Activated CD4-positive, alpha-beta T cell treated with anti-CD3 and anti-CD28 coated beads, Interleukin-2, amount 50 U/mL, for 1 hour (primary cell): ENCODE measurements at places on chromosomes 16 and 17.

- DNase-seq, result no peak
These were observed 3.2 kb downstream of the NLGN2 start for GRCh38 chr17:7410634-7411426.

DNA sequence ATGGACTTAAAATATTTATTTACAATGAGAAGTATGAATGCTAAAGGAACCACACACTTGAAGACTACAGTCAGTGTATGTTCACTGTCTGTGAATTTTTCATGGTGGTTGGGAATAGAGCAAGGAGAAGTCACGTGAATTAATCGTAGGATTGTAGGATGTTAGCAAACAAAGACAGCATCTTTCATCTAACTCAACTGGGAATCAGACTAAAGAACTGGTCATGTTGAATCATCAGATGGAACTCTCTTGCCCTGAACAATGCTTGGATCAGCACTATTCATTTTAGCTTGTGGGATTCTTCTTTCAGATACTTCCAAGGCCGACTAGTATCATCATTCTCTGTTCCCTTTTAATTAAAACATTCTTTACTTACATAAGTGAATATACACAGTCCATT, 18.1 kb downstream of the KCNJ2 start:
- no peak for DNase-seq

DNA sequence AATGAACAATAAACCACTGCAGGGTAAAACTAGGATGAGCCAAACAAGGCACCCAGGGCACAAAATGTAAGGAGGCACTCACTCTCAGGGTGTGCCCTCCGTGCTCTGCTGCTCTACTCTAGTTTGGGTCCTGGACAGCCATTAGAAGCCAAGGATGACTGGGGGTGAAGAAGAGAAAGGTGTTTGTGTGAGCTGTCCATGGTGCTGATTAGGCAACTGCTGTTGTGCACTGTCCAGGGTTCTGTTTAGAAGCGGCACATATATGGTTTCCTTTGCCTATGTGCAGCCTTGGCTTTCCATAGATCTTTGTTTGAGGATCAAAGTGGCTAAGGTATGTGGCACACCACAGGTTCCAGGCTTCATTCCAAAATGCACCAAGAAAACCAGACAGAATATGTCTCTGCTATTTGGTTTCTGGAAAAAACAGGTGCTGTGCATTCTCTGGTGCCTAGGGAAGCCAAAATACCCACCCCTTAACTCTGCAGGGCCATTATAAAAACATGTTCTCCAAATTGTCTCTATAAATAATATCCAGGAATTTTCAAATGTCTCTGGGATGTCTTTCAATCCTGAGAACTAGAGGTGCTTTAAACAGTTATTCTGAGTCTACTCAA, 123.5 kb downstream of the CBLN1 start:
- DNase-seq, result no peak

DNA sequence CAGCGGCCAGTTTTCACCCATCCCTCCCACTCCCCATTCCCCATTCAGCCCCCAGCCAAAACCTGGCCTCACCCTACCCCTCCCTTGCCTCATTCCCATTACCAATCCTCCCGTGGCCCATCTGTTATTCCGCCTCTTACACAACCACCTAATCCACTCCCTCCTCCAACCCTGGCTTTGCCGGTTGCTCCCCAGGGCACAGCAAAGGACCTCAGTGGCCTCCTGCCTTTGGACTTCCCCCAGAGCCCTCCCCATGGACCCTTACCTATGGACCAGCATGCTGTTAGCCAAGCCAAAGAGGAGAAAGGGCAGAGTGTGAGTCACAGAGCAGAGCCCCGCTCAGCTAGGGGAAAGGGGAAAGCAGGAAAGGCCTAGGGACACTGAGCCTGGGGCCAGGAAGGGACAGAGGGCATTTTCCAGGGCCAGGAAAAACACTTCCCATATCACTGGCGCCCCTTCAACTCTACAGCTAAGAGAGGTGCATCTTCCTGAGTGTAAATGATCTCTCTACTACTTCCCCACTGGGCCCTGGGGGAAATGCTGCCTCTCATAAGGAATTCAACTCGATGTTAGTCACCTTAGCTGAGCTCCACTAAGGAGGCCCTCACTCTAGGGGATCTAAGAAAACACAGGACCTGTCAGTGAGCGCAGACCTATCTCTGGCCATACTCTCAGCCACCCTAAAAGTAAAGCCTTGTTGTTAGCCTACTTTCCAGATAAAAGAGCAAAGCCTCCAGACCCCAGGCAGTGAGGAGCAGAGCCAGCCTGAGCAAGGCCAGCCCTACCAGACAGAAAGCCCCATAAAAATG, 10.6 kb downstream of the PEMT start:
- no peak for DNase-seq
